ENCODE measurements at places on chromosomes 11 and 22. TPM values are rescaled to one million over a fixed set of nuclear protein-coding genes. Genes with fewer than 3 reads are reported as not detected.

- DNase-seq, result no peak
- H3K4me1 ChIP-seq, result peaks cover 3% of the 10 kb centered on the region
- H3K27ac ChIP-seq, result no peak overlapping the region
- no peaks in the 10 kb centered on the region for H3K27me3 ChIP-seq
- no peaks in the 10 kb centered on the region for H3K36me3 ChIP-seq
Measured at GRCh38 chr11:111358038-111359001, 20.8 kb downstream of the POU2AF1 start.

DNA sequence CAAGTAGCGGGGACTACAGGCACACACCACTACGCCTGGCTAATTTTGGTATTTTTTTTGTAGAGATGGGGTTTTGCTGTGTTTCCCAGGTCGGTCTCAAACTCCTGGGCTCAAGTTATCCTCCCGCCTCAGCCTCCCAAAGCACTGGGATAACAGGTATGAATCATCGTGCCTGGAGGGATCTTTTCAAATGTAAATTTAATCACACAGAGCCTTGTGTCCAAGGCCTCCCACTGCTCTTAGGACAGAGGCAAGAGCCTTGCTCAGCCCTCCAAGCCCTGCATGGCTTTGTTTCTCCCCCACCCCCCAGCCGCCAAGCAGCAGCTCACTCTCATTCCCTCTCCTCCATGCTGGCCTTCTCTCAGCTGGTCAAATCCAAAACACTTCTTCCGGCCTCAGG, 75.3 kb upstream of the CREB3L1 start:
- H3K27me3 ChIP-seq, result no peaks in the 10 kb centered on the region
- H3K4me1 ChIP-seq, result no peaks in the 10 kb centered on the region
- no peak overlapping the region for H3K4me3 ChIP-seq

DNA sequence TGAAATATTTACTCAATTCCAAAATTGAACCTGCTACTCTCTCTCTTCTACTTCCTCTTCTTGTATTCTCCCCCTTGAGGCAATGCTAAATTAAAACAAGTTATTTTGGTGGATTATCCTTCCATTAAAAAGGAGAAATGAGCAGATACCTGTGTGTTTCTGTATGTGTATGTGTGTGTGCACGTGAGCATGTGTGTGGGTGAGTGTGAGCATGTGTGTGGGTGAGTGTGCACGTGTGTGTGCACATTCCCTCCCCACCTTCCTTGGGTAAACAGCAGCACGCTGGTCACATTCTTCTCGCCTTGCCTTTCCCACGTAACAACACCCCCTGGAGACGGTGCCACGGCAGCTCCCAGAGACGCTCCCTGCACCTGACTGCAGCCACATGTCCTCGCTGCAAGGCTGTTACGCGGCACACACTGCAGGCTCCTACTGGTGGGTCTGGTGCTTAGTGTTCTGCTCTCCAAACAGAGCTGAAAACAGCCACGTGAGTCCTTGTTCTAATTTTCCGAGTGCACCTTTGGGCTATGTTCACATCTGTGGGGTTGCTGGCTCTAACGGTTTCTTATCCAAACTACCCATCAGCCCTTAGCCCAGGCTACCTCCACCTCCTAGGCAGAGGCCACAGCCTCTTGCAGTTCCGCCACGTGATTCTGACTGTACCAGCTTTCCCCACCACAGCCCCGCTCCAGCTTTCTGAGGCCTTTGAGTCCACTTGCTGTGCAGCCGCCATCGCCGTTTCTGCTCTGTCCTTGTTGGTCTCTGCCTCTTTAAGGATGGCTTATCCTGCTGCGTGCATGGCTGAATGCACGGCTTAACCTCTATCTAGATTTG, 123.4 kb downstream of the CTTN start:
- no peak overlapping the region for H3K4me3 ChIP-seq
- H3K4me1 ChIP-seq, result no peaks in the 10 kb centered on the region
- H3K36me3 ChIP-seq, result no peaks in the 10 kb centered on the region
- H3K27ac ChIP-seq, result no peak overlapping the region
- peak; percentile 25 for DNase-seq

- no peaks in the 10 kb centered on the region for H3K36me3 ChIP-seq
- DNase-seq, result no peak
- peaks cover 3% of the 10 kb centered on the region for H3K4me1 ChIP-seq
- H3K4me3 ChIP-seq, result no peak overlapping the region
- H3K27ac ChIP-seq, result no peak overlapping the region
Measured at GRCh38 chr11:10893714-10894151, 35.9 kb upstream of the ZBED5 start.

DNA sequence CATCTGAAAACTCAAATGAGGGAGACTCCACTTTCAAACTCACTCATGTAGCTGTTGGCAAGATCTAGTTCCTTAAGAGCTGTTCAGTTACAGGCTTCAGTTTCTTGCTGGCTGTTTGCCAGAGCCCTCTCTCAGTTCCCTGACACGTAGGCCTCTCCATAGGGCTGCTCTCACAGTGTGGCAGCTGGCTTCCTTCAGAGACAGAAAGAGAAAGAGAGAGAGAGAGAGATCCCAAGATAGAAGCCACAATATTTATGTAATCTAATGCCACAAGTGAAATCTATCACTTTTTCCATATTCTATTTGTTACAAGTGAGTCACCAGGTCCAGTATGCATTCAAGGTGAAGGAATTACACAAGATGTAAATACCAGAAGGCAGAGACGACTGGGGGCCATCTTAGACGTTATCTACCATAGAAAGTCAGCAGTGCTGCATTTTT, 168.8 kb downstream of the RCN1 start:
- H3K4me1 ChIP-seq, result no peaks in the 10 kb centered on the region
- no peak overlapping the region for H3K4me3 ChIP-seq
- H3K27me3 ChIP-seq, result no peaks in the 10 kb centered on the region
- no peak overlapping the region for H3K27ac ChIP-seq
- H3K36me3 ChIP-seq, result no peaks in the 10 kb centered on the region

- no peak overlapping the region for H3K4me3 ChIP-seq
- no peak overlapping the region for H3K27ac ChIP-seq
- no peaks in the 10 kb centered on the region for H3K4me1 ChIP-seq
Measured at GRCh38 chr11:99351624-99352023, 330.9 kb downstream of the CNTN5 start.

LTO1 gene
- 30.5 TPM for total RNA-seq
